ACHN (cell line): ENCODE measurements at places on chromosomes 2 and 18.

- DNase-seq: no peak
These were observed 109.9 kb upstream of the OTOS start for GRCh38 chr2:240250150-240250984.

GRCh38 chr2:67503066-67503795, 106.1 kb downstream of the ETAA1 start:
- DNase-seq: peak; percentile 12

DNA sequence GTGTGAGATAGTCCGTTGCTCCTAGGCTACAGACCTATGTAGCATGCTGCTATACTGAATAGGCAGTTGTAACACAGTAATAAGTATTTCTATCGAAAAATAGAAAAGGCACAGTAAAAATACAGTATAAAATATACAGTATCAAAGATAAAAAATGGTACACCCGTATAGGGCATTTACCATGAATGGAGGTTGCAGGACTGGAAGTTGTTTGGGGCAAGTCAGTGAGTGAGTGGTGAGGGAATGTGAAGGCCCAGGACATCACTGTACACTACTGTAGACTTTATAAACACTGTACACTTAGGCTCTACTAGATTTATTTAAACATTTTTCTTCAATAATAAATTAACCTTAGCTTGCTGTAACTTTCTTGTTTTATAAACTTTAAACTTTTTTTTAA, 3.5 kb downstream of the MAP3K20 start:
- DNase-seq: no peak

GRCh38 chr2:201888426-201888800, 82.1 kb downstream of the CDK15 start:
- DNase-seq: no peak

DNA sequence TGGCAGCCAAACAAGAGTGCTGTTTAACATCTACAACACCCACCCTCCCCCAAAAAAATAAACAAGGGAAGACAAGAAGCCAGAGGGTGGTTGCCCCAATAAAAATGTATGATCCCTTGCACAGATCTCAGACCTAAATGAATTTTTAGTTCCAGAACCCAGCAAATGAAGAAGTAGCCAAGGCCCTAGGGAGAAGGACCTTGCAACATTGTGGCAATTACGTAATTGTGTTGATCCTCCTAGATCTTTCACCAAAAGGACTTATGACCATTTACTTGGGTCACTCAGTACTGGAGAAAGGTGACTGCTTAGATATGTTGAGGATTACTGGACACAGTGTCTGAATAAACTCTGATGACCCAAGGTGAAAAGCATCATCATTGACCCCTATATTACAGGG, 1393.8 kb downstream of the LRP1B start:
- no peak for DNase-seq

- DNase-seq: peak; percentile 31
These were observed 147.0 kb downstream of the PPP1R1C start for GRCh38 chr2:182132605-182133004.

DNA sequence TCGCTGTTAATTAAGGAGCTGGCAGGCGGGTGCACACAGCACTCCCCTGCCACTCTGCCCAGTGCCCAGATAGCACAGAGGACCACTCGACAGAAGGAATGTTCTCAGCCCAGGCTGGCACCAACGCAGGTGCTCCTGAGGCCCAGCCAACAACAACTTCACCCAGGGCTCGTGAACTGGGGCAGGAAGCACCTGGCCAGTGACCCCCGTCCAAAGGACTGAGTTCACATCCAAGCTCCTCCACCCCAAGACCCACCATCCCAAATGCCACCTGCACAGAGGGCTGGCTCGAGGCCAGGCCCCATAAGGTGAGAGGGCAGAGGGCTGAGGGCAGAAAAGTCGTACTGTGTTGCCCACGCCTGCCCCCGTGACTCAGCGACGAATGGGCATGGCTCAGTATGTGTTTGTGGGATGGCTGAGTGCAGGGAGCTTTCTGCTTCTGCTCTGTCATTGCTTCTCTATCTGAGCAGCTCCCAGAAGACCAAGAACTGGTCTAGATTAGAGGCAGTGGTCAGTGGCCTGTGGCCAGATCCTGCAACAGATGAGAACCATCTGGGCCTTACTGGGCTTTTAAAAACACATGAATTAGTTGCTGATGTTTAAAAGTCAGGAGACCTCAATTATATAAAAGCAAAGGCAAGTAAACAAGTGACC, 68.4 kb downstream of the POLR1A start:
- peak; percentile 42 for DNase-seq

- DNase-seq: no peak
These were observed 394.6 kb upstream of the SETBP1 start for GRCh38 chr18:44286049-44286448.

- peak; percentile 38 for DNase-seq
These were observed 978.1 kb upstream of the CDH2 start for GRCh38 chr18:29154758-29155725.

- DNase-seq: no peak
These were observed 75.7 kb downstream of the TTC21B start for GRCh38 chr2:165877565-165878550.

DNA sequence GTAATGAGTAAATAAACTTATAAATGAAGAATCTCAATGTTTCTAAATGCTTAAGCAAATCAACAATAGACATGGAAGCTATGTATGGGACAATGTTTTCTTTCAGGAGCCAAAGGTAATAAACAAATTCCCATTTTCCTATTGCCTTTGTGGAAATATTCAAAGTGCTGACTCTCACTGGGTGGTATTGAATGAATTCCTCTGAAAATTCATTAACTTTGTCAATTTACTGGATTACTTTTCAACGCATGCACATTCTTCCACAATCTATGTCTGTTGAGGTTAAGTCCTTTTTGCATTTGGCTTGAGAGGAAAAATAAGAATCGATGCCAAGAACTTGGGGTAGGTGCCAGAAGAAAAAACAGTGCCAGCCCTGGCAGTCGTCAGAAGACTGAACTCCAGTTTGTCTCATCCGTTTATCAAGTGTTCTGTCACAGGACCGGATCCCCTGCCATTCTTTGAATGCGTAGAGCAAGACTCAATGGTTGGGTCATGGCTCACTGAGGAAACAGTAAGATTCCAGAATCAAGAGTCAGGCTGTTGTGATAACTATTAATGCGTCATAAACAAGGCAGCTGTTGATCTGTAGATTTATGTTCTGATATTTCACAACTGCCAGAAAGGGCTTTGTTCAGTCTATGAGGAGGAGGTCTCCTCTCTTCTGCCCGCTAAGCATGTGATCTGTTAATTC, 133.3 kb downstream of the GFPT1 start:
- peak; percentile 95 for DNase-seq

DNA sequence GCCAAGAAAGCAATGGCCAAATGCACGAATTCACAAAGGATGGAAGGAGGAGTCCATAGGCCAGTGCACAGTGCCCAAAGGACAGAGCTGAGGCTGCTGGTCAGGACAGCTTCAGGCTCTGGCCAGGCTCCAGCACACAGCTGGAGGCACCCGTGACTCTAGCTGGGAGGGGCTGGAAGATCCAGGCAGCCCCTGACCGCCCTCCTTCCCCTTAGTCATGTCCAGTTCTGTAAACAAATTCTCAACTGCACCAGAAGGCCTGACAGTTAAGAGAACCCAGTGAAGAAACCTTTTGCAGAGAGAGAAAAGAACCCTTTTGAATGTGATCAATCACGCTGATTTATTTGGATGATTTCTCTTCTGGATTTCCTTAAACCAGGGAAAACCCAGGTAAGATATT, 7.7 kb upstream of the YWHAQ start:
- peak; percentile 88 for DNase-seq

- DNase-seq: no peak
These were observed 7.2 kb downstream of the PTPN4 start for GRCh38 chr2:119766944-119767343.

DNA sequence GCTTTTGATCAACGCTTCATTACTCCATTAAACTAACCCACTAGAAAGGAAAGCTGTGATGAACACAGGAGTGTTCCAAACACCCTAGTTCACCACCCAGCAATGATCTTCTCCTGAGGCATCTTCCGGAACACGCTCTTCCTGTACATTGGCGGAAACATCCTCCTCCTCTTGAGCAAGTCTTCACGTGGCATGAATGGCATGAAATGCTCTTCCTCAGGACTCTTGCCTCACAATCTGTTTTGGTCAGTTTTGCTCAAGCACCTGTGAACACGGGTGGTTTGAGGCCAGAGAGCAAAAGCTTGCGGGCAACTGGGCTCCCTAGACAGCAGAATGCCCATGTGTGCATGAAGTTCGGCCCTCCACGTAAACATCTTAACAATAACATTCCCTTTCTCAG, 734.2 kb upstream of the SALL3 start:
- no peak for DNase-seq

DNA sequence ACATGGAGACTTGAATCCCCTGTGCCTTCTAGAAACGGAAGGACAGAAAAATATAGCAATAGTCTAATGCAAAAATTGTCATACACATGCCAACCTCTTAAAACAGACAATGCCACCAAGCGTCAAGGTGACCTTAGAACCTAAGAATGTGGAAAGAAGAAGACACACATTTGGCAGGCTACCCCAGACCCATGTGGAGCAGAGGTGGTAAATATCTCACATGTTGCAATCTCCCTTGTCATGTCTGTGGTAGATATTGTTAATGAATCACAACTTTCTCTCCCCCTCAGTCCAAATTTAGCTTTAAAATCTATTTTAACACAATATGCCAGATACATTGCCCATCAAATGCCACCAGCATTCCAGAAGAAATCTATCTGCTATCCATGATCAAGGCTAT, 137.4 kb downstream of the HNMT start:
- no peak for DNase-seq

DNA sequence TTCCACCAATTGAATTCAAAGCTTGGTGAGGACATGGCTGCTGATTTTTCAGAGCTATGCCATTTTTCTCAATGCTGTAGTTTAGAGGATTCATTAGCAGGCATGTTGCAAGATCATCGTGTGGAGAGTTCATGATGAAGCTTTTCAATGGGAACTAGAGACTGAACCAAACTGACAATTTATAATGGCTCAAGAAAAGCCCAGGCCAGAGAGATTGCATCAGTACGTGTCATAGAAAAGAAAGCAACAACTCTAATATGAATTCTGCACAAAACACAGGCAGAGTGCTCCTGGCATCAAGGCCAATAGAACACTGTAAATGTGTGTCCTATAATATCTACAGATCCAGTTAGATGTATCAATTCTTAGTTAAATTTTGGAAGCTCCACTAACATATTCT, 477.6 kb downstream of the LRP1B start:
- no peak for DNase-seq

DNA sequence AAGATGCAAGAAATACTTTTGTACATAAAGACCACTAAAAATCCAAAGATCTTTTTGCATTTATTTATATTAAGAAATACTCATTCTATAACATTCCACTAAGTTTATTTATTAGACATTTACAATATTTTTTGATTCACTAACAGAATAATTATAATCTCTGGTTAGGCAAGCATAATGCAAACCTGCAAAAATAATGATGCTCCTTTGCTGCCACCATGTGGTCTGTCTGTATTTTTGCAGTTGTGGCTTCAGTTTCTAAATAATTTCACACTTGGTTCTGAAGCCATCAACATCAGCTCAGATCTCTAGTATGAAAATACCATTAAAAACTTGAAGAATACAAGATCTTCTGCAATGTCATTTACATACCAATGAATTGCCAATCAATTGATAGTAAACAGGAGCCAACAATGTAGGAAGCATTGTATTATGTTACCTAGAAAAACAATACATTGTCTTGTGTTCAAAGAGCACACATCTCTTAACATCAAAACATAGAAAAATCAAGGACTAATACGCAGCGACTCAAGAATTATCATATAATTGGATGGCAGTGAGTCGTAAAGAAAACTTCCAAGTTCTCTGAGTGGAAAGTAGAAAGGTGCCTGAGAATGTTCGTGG, 28.8 kb upstream of the WDR75 start:
- DNase-seq: peak; percentile 52

GRCh38 chr2:58904095-58904494, 663.0 kb upstream of the FANCL start:
- DNase-seq: no peak

- no peak for DNase-seq
These were observed 139.9 kb downstream of the SH3RF3 start for GRCh38 chr2:109268916-109269315.

DNA sequence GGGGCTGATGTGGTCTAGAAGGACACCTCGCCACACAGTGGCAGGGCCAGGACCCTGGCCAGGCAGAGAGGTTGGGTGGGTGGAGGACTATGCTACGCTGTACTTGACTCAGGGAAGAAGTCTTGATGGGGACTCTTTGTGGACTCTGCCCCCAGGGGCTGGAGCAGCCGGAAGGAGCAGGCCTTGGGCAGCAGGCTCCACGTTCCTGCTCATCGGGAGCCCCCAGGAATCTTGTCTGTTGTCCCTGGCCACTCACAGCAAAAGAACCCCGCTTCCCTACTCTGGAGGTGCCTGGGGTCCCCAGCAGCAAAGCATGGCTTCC, 79.0 kb downstream of the POLR1A start:
- no peak for DNase-seq

DNA sequence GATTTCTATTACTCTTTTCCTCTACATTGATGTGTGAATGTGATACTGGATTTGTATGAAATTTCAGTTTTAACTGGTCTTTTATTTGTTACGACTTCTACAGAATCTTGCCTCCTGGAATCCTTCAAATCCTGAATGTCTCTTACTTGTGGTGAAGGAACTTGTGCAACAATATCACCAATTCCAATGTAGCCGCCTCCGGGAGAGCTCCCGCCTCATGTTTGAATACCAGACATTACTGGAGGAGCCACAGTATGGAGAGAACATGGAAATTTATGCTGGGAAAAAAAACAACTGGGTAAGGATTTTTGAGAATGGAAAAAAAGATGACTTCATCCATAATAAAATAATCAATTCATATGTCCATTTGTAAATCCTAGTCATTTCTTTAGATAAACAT, 134.6 kb downstream of the BABAM2 start:
- no peak for DNase-seq

DNA sequence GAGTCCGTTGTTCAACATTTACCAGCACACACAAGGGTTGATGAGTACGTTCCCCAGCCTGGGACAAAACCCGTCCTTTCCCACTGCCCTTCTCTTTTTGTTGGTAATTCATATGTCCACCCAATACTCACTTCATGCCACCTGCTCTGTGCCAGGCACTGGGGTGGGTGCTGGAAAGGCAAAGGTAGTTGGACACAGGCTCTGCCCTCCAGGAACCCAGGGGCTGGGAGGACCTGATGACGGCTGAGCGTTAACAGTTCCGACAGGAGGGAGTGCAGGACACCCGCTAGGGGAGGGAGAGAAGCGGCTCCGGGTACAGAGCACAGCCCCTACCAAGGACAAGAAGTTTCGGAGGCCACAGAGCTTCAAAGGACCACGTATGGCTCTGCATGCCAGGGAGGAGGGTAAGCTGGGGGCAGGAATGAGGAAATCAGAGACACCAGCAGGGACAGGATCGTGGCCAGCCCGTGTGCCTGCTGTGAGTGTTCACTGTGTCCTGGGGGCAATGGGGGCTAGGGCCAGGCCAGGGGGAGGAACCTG, 134.1 kb upstream of the GPC1 start:
- no peak for DNase-seq

GRCh38 chr2:20646446-20646845, 4.5 kb downstream of the HS1BP3 start:
- DNase-seq: no peak

GRCh38 chr2:236665572-236666118, 96.0 kb downstream of the ACKR3 start:
- no peak for DNase-seq
